ENCODE measurements at places on chromosomes 12 and 14. TPM values are rescaled to one million over a fixed set of nuclear protein-coding genes. Genes with fewer than 3 reads are reported as not detected.

DNA sequence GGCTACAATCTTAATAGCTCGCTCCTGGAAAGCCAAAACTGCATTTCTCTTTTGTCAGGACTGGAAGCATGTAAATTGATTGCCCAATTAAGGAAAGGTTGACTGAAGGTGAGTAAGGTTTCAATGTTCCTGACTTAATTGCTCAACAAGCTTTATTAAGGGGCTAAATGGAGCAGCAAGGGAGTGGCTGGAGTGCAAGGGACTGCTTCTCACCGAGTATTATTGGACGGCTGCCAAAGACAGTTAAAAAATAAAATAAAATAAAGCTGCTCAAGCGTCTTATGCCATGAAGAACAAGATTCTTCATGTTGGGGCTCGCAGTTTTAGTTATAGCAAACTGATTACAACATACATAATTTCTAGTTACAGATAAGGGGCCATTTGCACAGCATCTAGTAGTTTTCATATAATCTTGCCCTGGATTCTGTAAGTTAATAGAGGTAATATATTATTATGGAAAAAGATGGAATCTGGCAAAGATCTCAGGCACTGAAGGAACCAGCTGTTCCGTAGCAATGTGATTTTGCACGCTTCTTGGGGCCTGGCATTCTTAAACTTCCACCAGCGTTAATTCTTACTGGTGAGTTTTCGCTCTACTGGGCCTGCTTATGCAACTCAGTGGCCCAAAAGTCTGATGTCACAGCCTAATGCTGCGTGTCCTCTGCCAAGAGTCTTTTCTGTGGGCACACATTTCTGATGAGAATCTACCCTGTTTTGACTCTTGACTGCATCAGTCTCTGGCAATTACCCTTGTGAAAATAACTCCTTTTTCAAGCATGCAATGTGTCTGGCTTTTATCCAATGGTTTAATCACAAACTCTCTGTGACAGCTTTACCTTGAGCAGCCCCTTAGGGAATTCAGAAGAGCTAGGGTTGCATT is 108.5 kb downstream of the SLC38A1 start:
- DNase-seq = peak; percentile 84

DNA sequence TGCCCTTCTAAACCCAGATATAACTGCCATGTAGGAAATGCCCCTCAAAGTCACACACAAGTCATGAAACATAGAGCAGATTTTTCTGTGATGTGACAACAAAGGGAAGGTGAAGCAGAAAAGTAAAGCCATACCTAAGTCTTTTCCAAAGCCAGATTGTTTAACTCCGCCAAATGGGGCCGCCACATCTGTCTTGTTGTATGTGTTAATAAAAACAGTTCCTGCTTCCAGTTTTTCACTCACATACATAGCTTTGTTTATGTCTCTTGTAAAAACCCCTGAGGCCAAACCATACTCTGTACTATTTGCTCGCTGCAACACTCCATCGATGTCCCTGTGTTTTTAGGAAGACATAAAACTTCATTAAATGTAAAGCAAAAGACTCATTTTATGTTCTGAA is 40.3 kb downstream of the NOPCHAP1 start:
- DNase-seq = peak; percentile 12

GPR132 gene
- under 0.01 TPM for total RNA-seq

MMP19 gene
- 9.7 TPM for total RNA-seq

SIX6 gene
- not detected for total RNA-seq

CLBA1 gene
- 5.8 TPM for total RNA-seq

DNA sequence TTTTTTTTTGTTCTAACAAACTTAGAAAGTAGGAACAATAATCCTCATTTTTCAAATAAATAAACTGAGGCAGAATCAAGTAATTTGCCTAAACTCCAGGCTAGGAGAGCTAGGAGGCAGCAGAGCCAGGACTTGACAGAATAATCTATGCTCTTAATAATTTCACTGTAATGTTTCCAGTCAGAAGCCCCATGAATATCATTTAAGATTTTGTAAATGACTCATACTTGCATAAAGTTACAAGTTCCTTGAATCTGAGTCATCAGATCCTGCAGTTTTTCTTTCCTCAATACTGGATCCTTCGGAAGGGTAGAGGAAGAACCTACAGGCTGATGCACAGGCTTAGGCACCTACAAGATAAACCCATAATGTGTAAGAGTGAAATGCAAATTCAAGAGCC is 29.0 kb downstream of the CAPRIN2 start:
- DNase-seq = peak; percentile 81

GRCh38 chr12:120814203-120814902 is 88.7 kb downstream of the ACADS start:
- DNase-seq = no peak

GRCh38 chr14:91401751-91402150 is 15.9 kb downstream of the CCDC88C start:
- no peak for DNase-seq

DNA sequence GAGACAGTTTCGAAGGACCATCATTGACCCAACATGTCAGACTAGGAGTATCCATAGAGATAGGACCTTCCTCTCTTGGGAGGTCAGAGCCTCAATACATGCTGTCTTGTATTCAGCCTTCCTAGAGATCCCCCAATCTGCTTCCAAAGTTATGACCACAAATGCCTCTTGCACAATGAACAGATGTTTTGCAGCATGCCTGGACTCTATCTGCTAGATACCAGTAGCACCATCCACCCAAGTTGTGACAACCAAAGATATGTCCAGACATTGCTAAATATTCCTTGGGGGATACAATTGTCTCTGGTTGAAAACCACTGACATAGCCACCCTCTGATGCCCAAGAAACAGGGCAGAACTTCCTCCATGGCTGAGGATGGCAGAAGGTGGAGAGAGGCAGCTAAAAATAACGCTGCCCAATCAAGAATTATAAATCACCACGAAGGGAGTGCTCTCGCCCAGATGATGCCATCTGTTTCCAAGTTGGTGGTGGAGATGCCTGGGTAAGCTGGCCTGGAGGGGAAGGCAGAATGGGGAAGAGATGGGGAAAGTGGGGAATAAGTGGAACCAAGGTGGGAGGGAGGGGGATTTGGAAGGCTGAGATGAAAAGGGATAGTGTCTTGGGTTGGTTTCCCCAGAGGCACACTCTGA is 42.9 kb upstream of the NOS1 start:
- DNase-seq = no peak

KITLG gene
- total RNA-seq = 13.8 TPM

DNA sequence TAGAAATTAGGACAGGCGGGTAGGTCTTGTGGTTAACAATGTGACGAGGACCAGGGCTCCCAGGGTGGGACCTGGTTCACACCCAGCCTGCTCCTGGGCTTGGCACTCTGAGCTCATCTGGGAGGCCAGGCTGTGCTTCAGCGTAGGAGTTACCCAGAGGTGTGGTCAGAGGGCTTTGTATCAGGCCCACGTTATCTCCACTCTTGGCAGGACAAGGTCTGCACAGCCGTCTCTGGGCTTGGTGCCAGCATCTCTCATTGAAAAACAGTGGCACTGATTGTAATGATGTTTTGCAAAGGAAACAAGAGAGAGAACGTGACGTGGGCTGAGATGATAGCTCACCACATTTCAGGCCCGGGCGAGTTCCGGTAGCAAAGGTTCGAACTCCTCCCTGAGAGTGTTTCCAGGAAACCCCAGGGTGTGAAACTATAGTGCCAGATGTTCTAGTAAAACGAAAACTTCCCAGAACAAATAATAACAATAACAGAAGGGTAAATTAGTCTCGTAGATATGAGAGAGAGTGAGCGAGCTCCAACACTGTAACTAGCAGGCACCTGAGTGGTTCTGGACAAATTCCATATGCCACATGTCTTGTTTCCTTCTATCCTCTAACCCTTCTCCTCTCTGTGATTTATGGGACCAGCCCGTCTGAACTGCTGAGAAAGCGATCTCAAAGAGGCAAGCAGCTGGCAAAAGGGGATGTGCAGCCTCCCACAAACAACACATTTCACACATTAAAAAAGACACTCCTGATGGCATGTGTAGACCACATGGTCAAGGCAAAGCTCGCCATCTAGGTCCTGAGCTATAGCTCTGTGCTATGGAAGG is 227.3 kb downstream of the KTN1 start:
- peak; percentile 86 for DNase-seq

DNA sequence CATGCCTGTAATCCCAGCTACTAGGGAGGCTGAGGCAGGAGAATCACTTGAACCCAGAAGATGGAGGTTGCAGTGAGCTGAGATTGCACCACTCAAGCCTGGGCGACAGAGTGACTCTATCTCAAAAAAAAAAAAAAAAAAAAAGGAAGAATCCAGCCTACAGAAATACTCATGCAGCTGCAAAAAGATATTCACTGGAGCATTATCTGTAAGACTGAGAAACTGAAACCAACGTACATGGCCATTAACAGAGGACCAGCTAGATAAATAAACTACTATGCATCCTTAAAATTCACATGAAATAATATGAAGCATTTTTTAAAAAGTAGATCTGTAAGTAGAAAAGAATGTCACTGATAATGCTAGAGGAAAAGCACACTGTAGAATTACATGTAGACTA is 3.5 kb downstream of the SLC7A7 start:
- DNase-seq = peak; percentile 30

DNA sequence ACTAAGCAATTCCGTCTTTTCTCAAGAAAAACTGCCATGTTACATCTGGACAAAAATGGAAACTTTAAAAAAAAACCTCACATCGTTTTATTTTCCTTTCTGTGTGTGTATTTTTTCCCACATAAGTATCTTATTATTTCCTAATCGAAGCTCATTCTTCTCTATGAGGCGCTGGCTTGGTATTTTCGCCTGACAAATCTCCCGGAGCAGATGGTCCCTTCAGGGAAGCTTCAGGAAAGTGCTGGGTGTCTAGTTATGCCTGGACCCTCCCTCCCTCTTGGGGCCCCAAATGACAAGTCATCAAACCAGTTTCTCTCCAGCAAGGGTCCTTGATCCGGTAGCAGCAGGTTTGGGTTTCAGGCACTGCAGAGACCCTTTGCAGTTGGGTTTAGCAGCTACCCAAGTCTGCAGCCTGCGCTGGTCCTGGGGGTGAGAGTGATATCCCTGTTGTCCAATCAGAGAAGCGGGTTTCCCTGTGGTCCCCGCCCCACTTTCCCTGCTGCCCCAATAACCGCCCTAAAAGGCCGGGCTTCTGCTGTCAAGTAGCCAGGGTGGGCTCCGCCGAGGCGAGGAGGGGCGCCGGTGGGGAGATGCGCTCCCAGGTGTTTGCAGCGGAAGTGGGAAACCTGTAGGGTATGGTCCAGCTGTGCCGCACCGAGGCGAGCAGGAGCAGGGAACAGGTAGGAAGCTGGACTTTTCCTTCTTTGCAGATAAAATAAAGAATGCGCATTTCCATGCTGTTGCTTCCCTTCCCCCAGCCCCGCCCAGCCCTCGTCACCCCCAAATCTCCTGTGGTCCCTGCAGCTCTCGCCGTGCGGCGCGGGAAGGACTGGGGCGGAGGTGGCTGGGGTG is at the start of gene CNTN1:
Gene CNTN1 (plus strand): TSS at position 527 of the 852 bp plus-strand sequence.
- peak; percentile 21 for DNase-seq

PLEK2 gene
- total RNA-seq = 4.5 TPM

Measured in fibroblast of villous mesenchyme (primary cell).